CD4-positive, alpha-beta T cell treated with Interleukin-15 for 4 hours (primary cell): ENCODE measurements at places on chromosomes 16 and 17.

GRCh38 chr16:85824161-85825135 is 25.0 kb downstream of the COX4I1 start:
- no peak for DNase-seq

DNA sequence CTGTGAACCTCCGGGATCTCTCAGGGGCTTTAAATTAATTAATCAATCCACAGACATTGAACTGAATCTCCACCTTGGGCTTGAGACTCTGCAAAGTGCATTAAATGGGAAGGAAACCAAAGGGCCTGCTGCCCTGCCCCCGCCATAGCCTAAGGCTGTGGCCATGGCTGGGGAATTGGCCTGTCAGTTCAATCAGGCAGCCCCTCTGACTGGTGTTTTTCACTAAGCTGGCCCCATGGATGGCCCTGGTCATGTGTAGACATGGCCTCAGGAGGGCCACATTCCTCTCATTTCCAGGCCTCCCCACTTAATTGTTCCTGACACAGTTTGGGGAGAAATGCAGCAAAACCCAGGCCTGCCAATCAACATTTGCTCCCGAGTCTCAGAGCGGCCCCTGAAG is 499.8 kb downstream of the WWOX start:
- DNase-seq = no peak

- no peak for DNase-seq
Observed at GRCh38 chr17:20085283-20085845, 76.2 kb downstream of the SPECC1 start.

- peak; percentile 59 for DNase-seq
Observed at GRCh38 chr17:47810200-47810821, 11.3 kb downstream of the OSBPL7 start.

- DNase-seq = no peak
Observed at GRCh38 chr16:85265161-85265784, 153.0 kb upstream of the CIBAR2 start.

DNA sequence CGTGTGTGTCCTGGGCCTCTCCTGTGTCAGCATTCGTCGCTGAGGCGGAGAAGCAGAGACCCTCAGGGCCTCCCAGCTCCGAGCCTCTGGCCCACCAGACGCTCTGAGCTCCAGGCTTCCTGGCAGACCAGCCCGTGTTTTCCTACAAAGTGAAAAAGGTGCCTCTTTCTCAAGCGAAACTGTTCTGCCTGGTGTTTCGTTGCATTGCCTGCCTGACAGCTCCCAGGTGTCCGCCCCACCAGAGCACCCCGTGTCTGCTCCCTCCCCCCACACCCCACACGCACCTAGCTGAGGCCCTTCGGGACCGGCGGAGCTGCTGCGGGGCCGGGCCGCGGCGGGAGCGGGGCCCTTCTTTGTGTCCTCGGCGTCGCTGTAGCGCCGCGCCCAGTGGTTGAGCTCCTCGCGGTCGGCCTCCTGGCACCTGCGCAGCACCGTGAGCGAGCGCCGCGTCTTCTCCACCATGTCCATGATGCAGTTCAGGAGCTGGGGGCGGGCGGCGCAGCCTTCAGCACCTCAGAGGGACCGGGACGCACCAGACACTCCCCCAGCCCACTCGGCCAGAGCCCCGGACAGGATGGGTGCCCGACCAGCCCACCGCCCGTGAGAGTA is 14.7 kb upstream of the PABPN1L start:
- DNase-seq = no peak

DNA sequence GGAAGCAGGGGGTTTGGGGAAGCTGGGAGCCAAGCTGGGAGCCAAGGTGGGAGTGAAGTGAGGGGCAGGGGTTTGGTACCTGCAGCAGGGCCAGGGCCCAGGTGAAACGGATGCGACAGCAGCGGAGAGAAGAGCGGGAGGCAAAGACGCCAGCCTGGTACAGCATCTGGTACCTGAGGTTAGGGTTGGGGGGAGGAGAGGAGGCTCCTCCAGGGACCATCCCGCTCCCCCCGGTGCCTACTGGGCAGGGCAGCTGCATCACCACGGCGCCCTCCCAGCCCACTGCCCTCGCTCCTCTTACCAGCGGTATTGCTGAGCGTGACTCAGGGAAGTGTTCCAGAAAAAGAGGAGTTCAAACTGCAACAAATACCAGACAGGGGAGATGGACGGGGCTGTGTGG is 9.8 kb downstream of the CLN3 start:
- no peak for DNase-seq

DNA sequence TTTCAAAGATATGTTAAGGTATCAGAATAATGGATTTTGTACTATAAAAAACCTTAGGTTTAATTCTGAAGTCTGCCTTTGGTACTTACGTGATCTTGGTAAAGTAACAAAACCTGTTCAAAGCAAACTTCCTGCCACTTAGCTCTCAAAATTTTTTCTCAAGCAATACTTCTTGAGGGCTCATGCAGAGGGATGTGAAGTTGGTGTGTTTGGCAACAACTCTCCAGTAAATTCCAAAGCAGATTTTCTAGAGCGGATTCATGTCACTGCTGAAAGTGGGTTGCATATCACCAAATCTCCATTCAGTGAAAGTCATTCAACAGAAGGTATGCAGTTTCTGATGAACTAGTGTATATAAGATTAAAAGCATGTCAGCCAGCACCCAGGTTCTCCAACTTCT is 856.7 kb downstream of the CDH8 start:
- no peak for DNase-seq

DNA sequence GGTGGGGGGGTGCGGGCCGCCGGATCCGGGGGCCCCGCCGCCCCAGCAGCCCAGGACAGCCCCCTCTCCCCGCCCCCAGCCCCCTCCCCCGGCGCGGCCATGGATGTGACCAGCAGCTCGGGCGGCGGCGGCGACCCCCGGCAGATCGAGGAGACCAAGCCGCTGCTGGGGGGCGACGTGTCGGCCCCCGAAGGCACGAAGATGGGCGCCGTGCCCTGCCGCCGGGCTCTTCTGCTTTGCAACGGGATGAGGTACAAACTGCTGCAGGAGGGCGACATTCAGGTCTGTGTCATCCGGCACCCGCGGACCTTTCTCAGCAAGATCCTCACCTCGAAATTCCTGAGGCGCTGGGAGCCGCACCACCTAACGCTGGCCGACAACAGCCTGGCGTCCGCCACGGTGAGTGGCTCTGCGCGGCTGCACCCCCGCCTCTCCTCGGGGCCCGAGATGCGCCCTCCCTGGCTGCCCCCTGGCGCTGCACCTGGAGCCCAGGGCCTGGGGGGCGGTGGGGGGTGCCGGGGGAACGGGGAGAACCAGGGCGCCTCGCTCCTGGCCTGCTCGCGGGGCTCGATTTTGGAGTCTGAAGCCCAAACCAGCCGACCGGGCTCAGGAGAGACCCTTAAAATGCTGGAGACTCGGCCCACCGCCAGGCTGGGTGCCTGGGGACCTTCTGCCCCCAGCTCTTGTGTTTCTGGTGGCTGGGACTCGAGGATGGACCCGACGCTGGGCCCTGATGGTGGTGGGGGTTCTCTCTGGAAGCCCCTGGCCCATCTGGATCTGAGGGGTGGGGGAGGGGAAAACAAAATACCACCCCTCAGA is 744 bp downstream of the CMIP start:
- peak; percentile 37 for DNase-seq

DNA sequence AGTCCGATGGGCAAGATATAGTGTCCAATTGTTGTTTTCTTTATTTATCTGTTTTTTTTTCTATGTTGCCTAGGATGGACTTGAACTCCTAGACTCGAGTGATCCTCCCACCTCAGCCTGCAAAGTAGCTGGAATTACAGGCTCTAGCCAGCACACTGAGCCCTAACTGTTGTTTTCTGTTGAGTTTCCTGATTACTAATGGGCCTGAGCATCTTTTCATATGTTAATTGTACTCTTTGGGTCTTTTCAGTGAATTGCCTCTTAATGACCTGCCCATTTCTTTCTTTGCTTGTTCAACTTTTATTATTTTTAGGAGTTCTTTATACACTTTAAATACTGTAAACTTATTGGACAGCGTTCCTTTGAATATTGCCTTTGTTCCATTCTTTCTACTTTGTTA is 213.0 kb downstream of the HS3ST3B1 start:
- DNase-seq = no peak

DNA sequence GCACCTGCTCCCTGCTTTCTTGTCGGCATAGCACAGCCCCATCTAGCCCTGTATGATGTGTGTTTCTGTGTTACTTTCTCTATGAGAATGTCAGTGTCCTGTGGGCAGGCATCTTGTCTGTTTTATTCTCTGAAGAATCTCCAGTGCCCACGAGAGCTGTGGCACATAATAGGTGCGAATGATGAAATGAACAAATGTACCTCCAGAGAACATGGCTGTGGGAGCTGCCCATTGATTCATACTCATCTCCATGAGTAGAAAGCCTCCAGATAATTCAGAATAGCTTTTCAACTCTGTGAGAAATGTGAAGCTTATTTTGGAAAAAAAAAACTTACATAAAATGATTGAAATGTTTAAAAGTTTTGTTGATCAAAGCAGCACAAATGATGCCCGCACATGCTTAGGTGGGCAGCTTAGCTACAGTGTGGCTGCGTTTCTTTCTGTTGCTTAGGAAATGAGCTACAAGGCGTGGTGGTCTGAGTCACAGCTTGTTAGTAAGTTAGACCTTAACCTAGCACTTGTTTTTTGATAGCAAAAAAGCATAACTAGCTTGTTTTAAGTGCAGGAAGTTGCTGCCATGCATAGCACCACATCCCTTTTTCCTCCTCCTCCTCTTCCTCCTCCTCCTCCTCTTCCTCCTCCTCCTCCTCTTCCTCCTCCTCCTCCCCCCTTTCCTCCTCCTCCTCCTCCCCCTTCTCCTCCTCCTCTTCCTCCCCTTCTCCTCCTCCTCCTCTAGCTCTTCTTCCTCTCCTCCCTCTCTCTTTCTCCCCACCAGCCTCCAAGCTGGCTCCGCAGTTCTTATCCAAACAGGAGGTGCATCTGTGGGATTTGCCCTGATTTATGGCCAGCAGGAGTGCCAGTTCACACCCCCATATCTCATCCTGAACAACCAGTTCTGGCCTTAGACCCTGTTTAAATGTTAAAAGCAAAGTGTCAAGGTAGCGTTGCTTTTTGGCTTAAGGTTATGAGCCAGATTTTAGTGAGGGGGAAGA is 221.5 kb downstream of the IRF8 start:
- DNase-seq = no peak

- DNase-seq = no peak
Observed at GRCh38 chr16:73483076-73483791, 435.3 kb upstream of the ZFHX3 start.

DNA sequence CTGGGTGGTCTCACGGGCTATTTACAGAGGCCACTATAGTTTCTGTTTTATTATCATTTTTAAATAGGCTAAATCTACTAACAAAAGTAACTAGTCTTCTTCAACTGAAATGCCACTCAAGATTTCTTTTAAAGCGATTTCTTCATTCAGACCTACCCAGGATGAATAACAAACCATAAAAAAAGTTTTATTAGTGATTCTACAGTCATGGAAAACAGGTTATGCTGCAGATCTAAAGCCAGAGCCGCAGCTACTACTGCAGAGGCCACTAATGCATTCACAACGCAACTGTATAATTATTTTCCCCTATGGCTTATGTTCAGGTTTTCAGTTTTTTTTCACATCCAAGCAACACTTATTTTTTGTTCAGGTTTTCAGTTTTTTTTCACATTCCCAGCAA is 136.2 kb upstream of the AXIN2 start:
- DNase-seq = no peak

GRCh38 chr17:27446569-27447301 is 9.5 kb upstream of the KSR1 start:
- no peak for DNase-seq

DNA sequence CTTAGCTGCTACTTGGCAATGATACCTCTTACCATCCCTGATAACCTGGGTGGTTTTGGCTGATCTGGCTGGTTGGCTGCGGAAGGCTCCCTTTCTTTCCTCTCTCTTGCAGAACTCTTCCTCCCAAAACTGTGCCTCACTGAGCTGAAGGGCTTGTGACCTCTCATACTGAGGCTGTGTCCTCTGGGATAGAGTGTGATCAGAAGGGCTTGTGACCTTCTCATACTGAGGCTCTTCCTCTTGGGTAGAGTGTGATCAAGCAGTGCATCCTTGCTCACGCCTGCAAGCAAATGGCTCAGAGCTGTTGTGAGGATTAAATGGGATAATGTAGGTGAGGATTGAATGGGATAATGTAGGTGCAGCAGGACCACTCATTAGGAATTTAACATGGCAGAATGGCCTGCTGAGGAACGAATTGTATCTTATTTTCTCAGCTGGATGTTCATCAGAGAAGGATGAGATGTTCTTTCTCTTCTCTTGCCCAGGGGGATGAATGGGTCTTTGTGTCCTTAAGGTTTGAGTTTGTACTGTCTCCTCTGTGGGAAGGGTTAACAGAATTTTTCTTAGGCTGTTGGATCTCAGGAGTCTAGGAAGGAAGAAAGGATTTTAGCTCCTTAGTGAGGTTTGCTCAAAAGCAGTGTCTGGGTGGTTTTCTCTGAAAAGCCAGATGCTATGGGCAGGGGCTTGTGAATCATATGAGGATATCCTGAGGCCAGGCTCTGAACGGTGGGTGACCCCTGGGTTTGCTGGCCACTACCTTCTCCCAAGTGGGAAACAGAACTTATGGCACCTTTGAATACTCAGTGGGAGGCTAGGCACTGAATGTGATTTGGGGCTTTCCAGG is 130.0 kb upstream of the HS3ST2 start:
- DNase-seq = no peak

GRCh38 chr16:81708266-81709015 is 70.7 kb upstream of the PLCG2 start:
- DNase-seq = no peak

GRCh38 chr17:42342242-42343008 is 45.8 kb downstream of the STAT3 start:
- peak; percentile 65 for DNase-seq

DNA sequence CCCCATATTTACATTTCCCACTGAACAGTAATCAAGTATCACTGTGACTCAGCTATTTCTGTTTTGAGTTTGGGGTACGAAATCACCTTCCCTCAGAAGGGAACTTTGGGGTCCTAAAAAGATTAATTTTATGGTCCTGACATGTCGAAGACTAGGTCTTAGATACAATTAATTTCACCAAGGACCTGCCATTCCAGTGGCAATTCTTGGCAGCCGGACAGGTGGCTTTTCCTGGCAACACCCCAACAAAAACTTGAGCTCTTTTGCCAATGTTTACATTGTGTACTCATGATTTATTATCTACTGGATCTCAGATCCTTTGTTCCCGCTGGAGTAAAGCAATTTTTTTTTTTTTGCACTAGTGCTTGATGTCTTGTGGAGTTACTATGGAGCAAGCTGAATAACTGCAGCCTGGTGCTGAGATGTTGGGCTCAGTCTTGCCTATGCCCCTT is 14.4 kb downstream of the SLFN5 start:
- DNase-seq = no peak

GRCh38 chr17:77862890-77863813 is 95.4 kb upstream of the TNRC6C start:
- DNase-seq = no peak
